Effector memory CD8-positive, alpha-beta T cell (primary cell): ENCODE measurements at places on chromosomes 6 and 20.

DNA sequence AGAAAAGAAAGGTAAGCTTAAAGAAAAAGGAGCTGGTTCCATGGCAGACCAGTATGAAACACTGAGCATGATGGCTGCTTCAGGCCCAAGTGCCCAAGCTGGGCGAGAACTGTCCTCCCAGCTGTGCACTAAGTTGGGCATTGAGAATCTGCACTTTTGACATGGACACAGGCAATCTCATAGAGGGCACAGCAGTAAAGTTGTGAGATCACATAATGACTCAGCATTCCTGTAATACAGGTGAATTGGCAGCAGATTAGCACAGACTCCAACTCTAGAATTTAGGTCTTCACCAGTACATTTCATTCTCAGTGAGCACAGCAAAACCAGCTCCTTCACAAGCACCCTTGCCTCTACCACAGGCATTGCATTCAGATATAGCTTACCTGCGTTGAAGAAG lies 343.4 kb downstream of the PKHD1 start:
- H3K4me1 ChIP-seq = no peaks in the 10 kb centered on the region
- no peak overlapping the region for H3K27ac ChIP-seq
- H3K4me3 ChIP-seq = no peak overlapping the region
- H3K27me3 ChIP-seq = no peaks in the 10 kb centered on the region
- H3K36me3 ChIP-seq = no peaks in the 10 kb centered on the region

DNA sequence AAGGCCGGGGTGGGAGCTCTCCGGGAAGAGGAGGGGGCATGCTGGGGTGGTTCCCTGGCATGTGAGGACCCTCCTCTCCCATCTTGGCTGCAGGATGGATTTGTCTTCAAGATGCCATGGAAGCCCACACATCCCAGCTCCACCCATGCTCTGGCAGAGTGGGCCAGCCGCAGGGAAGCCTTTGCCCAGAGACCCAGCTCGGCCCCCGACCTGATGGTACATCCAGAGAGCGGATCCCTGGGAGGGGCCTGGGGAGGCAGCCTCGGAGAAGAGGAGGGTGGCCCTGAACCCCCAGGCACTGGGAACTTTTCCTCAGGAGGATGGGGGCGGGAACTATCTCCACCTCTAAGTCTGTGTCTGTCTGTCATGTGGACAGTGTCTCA lies 4.8 kb downstream of the CDC25B start:
- H3K4me3 ChIP-seq = no peak overlapping the region
- peak overlapping the region; percentile 82 for H3K27ac ChIP-seq
- no peak for DNase-seq
- peaks cover 71% of the 10 kb centered on the region for H3K4me1 ChIP-seq

- no peaks in the 10 kb centered on the region for H3K27me3 ChIP-seq
- DNase-seq = no peak
- H3K27ac ChIP-seq = no peak overlapping the region
These were observed 946.8 kb downstream of the GRIK2 start for GRCh38 chr6:102340311-102340710.

DNA sequence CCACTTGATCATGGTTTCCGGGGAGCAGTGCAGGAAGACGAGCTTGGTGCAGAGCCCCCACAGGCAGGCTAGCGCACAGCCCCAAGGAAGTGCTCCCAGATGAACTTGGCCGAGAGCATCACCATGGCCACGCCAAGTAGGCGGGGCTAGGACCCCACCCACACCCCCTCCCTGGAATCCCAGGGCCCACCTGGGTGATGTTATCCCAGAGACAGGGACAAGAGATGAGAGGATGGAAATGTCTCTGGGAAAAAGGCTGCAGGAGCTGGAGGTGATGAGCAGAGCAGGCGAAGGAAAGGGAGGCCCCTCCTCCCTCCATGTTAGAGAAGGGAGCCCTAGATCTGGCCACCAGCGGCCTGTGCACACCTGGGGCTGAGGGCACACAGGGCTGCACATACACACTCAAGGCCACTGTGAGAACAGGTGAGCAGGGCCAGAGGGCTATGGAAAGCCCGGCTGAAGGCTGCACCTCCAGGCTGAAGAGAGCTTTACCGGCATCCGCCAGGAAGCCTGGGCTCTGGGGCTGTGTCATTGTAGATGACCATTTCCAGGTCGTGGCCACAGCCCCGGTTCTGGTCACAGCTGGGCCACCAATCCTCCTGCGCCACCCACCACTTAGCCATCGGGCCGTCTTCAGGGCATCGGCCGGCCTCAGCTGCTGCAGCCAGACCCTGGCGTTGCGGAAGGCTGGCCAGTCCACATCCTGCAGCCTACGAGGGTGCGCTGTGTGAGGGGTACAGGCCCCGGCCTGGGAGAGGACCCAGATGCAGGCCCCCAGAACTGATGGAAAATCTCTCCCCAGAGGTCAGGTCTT lies 24.9 kb downstream of the NPEPL1 start:
- no peak overlapping the region for H3K4me3 ChIP-seq

DNA sequence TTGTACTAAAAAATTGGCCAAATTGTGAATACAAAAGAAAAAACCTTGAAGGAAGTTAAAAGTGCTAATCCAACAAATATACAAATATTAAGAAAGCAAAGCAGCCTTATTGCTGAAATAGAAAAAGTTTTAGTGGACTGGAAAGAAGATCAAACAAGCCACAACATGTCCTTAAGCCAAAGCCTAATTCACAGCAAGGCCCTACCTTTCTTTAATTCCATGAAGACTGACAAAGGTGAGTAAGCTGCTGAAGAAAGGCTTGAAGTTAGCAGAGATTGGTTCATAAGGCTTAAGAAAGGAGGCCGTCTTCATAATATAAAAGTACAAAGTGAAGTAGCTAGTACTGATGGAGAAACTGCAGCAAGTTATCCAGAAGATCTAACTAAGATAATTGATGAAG lies 53.5 kb downstream of the TINAG start:
- no peak overlapping the region for H3K4me3 ChIP-seq
- H3K27ac ChIP-seq = no peak overlapping the region
- H3K27me3 ChIP-seq = no peaks in the 10 kb centered on the region
- H3K4me1 ChIP-seq = no peaks in the 10 kb centered on the region
- no peak for DNase-seq
- no peaks in the 10 kb centered on the region for H3K36me3 ChIP-seq

DNA sequence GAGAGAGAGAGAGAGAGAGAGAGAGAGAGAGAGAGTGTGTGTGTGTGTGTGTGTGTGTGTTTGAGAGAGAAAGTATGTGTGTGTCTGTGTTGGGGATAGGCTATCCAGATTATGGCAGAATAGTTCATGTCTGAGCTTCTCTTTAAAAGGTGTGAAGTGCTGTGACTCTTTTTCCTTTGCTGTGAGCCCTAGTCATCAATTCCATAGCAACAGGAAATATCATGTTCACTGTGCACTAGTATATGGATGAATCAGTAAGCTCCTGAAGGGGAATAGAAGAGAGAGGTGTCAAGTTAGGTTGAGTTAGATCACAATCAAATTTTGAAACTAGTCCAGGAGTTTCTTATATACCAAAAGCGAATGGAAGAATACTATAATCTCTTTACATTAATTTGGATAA lies 318.7 kb downstream of the RFPL4B start:
- no peaks in the 10 kb centered on the region for H3K27me3 ChIP-seq
- H3K4me3 ChIP-seq = no peak overlapping the region
- H3K36me3 ChIP-seq = no peaks in the 10 kb centered on the region
- no peaks in the 10 kb centered on the region for H3K4me1 ChIP-seq
- no peak overlapping the region for H3K27ac ChIP-seq

DNA sequence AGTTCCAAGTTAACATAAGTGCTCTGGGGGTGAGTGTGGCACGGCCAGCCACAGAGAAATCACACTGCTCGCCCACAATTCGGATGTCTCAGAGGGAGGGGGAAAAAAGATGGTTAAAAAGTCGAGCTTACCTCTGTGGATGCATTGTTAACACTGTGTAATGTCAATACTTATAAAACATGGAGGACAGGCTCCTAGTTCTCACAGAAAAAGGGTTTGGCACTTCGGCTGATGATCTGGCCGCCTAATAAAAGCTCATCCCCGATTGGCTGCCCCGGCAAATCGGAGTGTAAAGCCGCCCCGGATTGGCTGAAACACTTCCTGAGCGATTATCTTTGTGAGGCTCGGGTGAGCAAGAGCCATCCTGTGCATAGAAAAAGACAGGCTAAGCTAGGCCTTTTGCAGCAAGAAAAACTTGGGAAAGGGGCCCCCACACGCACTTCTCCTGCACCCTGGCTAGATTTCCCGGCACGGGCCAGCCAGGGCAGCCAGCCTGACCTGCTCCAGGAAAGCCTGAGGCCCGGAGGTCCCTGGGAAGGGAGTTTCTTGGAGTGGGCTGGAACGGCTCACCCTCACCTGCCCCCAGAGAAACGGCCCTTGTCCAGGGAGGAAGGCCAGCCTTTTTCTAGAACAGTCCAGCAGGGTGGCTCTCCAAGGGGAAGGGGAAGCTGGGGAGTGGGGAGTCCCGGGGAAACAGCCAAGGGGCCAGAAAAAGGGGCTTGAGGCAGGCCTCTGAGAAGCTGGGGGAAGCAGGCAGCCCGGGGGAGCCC lies at the start of gene ZMYND8:
TSS of gene ZMYND8 (minus strand) at position 174 of the 770 bp plus-strand sequence. CDS start at position 145, 29 bp downstream.
- DNase-seq = peak; percentile 99
- H3K27me3 ChIP-seq = no peaks in the 10 kb centered on the region

GRCh38 chr20:48722002-48722731 lies 105.6 kb downstream of the PREX1 start:
- H3K36me3 ChIP-seq = peaks cover 38% of the 10 kb centered on the region
- H3K27ac ChIP-seq = peak overlapping the region; percentile 63
- no peak for DNase-seq
- peak overlapping the region; percentile 57 for H3K4me3 ChIP-seq

GRCh38 chr6:136762022-136762975 lies 30.0 kb downstream of the MAP3K5 start:
- no peaks in the 10 kb centered on the region for H3K27me3 ChIP-seq
- H3K4me3 ChIP-seq = peak overlapping the region; percentile 82
- H3K36me3 ChIP-seq = peaks cover 23% of the 10 kb centered on the region

DNA sequence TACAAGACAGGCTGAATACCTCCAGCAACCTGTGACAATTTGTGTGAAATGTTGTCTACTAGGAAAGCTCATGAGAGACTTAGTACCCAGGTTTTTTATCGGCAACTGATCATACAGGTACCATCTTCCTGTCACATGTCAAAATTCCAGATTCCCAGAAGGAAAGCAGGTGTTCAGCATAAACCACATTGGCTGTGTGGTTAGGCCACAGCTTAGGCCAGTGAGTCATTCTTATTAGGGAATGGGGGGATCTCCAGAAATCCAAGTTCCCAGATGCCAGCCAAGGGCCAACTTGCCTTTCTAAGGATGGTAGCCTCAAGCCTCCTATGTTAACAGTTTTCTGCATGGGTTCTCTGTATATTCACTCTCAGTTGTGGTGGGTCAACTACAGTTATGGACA lies 65.9 kb downstream of the FAM184A start:
- no peaks in the 10 kb centered on the region for H3K36me3 ChIP-seq
- H3K27ac ChIP-seq = no peak overlapping the region
- no peak overlapping the region for H3K4me3 ChIP-seq
- DNase-seq = no peak

DNA sequence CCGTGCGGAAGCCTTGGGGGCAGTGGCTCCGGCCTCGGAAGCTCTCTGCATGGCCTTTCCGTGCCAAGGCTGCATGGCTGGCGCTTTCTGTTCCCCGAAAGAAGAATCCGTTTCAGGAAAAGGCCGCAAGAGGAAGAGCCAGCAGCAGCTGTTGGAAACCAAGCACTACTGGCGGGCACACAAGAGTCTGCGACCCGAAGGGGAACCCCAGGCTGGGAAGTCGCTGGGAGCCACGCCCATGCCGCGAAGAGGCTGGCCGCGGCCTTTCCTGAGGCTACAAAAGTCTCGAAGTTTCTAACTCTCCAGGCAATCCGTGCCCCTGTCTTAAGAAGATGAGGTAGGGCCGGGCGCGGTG lies at the start of gene CGAS:
TSS of gene CGAS (minus strand) at position 191 of the 355 bp plus-strand sequence. CDS start at position 75, 116 bp downstream.
- no peaks in the 10 kb centered on the region for H3K27me3 ChIP-seq
- H3K27ac ChIP-seq = peak within 1 kb of the TSS; percentile 95
- peak within 1 kb of the TSS; percentile 80 for H3K4me3 ChIP-seq
- DNase-seq = peak; percentile 67
- H3K4me1 ChIP-seq = peaks cover 13% of the 10 kb centered on the region

- H3K4me1 ChIP-seq = peaks cover 13% of the 10 kb centered on the region
- H3K27ac ChIP-seq = peak overlapping the region; percentile 86
- H3K4me3 ChIP-seq = peak overlapping the region; percentile 84
- peaks cover 8% of the 10 kb centered on the region for H3K36me3 ChIP-seq
- H3K27me3 ChIP-seq = peaks cover 13% of the 10 kb centered on the region
These were observed 623 bp upstream of the SNX9 start for GRCh38 chr6:157822245-157823000.

DNA sequence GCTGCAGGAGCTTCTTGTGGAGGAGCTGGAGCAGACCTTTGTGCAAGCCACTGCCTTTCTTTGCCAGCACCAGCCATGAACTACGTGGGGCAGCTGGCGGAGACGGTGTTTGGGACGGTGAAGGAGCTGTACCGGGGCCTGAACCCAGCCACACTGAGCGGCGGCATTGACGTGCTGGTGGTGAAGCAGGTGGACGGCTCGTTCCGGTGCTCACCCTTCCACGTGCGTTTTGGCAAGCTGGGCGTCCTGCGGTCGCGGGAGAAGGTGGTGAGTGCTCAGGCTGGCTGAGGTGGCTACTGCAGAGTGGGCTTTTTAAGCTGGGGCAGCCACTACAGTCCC lies 5.1 kb downstream of the LPIN3 start:
- peaks cover 8% of the 10 kb centered on the region for H3K27me3 ChIP-seq
- DNase-seq = no peak
- H3K36me3 ChIP-seq = no peaks in the 10 kb centered on the region
- no peak overlapping the region for H3K27ac ChIP-seq

- H3K27me3 ChIP-seq = no peaks in the 10 kb centered on the region
- no peak overlapping the region for H3K27ac ChIP-seq
- no peaks in the 10 kb centered on the region for H3K4me1 ChIP-seq
- no peak overlapping the region for H3K4me3 ChIP-seq
- peaks cover 4% of the 10 kb centered on the region for H3K36me3 ChIP-seq
These were observed 44.8 kb downstream of the TCP11 start for GRCh38 chr6:35096129-35096862.

- DNase-seq = no peak
- H3K4me1 ChIP-seq = no peaks in the 10 kb centered on the region
- H3K27me3 ChIP-seq = no peaks in the 10 kb centered on the region
- H3K4me3 ChIP-seq = no peak overlapping the region
- H3K36me3 ChIP-seq = peaks cover 80% of the 10 kb centered on the region
These were observed 17.5 kb upstream of the PLCG1 start for GRCh38 chr20:41119614-41120561.

GRCh38 chr6:16078064-16078463 lies 50.8 kb upstream of the MYLIP start:
- DNase-seq = no peak
- peaks cover 8% of the 10 kb centered on the region for H3K27me3 ChIP-seq
- no peak overlapping the region for H3K4me3 ChIP-seq

- H3K4me1 ChIP-seq = no peaks in the 10 kb centered on the region
- H3K27me3 ChIP-seq = peaks cover 6% of the 10 kb centered on the region
- no peak for DNase-seq
- no peaks in the 10 kb centered on the region for H3K36me3 ChIP-seq
- H3K4me3 ChIP-seq = no peak overlapping the region
- no peak overlapping the region for H3K27ac ChIP-seq
These were observed 324.3 kb downstream of the QKI start for GRCh38 chr6:163738725-163739407.
